ENCODE measurements at places on chromosomes 12 and 14.

DNA sequence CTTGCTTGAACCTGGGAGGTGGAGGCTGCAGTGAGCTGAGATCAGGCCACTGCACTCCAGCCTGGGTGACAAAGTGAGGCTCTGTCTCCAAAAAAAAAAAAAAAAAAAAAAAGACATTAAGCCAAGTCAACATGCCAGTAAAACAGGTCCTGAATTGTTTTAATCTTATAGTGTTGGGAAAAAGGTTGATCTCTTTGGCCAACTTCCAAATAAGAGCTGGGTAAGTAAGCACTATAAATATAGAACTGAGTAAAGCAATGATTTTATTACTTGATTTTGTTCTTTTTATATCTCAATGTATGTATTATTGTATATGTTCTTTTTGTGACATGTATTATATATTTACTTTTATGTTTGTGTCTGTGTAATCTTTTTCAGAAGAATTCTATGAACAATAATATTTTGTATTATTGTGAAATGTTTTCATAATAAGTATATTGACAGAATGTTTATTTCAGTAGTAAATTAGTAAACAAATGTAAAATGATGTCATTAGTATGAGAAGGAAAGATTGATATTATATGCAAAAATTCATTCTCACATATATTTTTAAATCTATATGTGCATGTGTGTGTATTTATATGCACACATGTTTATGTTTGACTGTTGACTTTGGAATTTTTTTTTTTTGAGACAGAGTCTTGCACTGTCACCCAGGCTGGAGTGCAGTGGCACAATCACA is 9.6 kb upstream of the AKAP6 start:
- DNase-seq = no peak

DNA sequence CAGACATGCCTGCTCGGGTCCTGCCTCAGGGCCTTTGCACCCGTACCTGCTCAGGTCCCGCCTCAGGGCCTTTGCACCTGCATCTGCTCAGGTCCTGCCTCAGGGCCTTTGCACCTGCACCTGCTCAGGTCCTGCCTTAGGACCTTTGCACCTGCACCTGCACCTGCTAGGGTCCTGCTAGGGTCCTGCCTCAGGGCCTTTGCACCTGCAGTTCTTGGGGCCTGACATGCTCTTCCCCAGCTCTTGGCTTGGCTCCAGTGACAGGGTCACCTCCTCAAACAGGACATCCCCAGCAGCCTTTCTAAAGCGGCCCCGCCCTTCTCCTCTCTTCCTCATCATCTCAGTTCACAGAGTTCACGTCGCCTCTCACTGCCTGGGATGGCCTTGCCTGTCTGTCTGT is 54.9 kb upstream of the NCOR2 start:
- DNase-seq = no peak

DNA sequence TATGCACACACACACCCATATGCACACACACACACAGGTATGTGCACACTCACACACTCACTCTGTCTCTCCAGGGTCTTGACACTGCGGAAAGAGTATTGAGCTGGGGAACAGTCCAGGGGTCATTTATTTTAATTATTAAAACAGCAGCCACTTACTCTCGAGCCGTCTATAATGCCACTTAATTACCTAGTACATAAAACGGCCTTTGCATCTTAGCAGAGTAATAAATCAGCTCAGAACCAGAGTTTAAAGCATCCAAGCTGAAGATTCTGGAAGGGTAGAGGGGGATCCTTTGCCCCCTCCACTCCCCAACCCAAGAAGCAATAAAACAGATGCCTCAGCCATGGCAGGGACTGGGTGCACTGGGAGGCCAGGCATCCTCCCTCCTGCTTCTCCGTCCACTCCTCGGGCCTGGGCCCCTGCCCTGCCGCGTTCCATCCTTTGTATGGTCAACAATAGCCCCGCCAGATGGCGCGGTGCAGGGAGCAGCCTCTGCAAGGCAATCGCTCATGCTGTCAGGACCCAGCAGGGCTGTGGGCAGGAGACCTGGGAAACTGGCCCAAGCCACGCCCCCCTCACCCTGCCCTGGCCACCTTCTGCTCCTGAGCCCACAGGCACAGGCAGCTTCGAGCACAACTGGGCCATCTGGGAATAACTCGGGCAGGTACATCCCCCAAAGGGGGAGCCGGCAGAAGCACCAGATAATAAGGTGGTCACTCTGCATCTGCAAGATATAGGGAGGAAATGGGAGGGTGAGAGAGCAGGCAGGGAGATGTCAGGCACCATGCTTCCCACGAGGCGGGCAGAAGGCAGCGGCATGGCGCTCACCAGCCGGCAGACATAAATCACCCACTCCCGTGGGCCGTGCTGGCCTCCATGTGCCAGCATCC is 40.9 kb downstream of the CCDC85C start:
- DNase-seq = peak; percentile 76

- no peak for DNase-seq
Measured at GRCh38 chr12:114412307-114412706, 6.4 kb upstream of the TBX5 start.

DNA sequence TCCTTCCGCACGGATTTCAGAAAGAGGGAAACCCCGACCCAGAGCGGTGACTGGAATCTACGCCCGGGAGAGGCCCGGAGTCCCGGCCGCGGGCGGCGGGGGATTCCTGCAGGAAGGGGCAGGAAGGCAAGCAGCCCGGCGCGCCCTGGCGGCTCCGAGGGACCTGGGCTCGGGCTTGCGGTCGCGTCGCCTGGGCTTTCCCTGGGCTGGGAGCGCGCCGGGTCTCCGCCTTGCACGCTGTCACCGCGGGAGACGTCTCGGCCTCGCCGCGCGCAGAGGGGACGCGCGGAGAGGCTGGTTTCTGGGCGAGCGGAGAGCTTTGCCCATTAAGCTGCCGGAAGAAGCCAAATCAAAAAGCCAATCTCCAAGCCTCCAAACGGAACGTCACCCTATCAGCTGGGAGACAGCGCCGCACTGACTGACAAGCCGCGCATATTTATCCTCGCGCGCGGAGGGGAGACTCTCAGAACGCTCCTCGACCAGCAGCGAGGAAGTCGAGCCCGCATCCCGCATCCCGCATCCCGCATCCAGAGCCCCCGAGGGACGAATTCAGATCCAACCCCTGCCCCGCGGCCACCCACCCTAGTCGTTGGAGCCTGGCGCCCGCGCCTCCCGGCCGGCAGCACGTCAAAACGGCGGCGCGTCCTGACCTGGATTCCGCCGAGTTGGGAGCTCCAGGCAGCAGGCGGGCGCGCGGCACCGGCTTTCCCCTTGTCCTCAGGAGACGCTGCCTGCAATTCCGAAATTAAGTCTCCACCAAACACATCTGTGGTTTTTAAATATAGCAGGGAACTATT is at the start of gene SLC8A3:
Gene SLC8A3, minus strand, starts transcription at position 293 of the 797 bp plus-strand sequence. CDS start 20,529 bp downstream, outside the sequence.
- DNase-seq = peak; percentile 58
